Muscle of leg (tissue), 16 donors: ENCODE measurements at places on chromosomes 1 and 21.
A peak's percentile ranks its signal among the peaks of the same experiment; 100 is the strongest.

DNA sequence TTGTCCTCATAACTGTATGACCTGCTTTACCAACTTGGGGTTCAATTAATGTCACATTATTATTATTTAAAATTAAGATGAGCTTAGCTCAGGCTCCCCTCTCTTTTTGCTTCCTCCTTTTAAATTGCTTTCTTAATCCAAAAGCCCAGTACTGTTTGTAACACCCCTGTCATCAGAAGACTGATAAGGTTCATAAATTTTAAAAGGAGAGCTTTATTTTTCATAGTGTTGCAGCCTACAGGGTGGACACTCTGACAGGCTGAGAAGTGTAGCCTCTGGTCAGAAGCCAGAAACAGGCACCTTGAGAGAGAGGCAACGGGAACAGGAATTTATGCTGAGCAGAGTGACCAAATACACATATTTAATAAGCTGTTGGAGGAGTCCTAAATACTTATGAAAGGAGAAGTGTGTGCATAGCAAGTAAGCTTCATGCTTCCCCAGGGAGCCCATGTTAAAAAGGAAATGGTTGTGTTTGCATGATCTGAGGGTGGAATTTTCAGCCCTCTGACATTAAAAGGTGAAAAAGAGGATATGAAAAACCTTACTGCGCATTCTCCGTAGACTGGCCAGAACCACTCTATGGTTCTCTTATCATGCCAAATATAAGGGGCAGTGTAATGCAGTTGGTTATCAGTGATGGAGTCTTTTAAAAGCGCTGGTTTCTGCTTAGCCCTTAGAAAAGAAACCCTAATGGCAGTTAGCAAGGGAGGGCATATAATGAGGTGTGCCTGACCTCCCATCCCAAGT lies 30.5 kb upstream of the FGGY start:
- peak; percentile 85 for DNase-seq

GRCh38 chr1:206851341-206852010 lies 13.9 kb upstream of the IL20 start:
- no peak for DNase-seq

DNA sequence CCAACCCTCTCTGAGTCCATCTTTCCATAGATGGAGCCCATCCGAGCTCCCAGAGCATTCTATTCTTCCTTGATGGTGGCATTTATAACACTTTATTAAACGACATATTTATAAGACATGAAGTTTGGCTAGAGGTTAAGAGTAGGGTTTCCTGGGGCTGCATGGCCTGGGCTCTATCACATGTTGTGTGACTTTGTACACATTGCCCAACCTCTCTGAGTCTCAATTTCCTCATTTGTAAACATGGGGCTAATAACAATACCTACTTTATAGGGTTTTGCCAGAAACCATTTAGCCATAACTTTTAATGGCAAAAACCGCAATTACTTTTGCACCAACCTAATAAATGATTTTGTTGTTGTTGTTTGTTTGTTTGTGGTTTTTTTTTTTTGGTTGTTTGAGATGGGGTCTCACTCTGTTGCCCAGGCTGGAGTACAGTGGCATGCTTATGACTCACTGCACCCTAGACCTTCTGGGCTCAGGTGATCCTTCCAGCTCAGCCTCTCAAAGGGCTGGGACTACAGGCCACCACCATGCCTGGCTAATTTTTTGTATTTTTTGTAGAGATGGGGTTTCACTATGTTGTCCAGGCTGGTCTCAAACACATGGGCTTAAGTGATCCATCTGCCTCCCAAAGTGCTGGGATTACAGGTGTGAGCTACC lies 13.9 kb upstream of the ASAP3 start:
- DNase-seq, result no peak

DNA sequence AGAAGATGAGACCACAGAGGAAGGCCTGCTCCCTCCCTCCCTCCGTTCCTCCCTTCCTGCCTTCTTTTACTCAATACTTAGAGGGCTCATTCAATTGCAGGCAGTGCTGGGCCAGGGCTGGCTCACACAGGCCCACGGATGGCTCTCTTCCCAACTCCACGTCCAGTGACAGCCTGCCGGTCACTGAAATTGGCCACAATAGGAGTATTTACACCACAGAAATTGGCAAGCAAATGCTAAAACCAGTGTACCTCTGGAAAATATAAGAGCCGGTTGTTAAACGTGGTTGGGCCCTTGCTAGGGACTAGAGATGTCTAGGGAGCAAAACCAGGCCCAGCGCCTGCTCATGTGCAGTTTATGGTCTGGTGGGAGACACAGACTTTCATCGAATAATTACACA lies 72.4 kb upstream of the TMEM51 start:
- DNase-seq, result peak; percentile 96

DNA sequence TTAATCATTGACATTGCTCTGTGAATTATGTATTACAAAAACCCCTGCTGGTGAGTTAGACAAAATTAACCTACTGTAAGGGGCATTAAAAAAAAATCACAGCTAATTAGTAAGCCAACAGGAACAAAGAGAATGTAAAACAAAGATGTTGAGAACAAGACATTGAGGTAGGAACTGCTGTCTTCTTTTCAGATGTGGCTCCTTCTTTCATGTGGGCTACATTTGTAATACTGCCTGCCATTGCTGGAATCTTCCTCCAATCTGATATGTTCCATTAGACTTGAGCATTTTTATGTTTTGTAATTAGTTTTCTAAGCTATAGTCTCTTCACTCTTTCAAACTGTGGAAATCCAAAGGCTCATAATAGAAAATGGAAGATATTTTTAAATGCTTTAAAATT lies 353.0 kb downstream of the ADGRL2 start:
- no peak for DNase-seq

DNA sequence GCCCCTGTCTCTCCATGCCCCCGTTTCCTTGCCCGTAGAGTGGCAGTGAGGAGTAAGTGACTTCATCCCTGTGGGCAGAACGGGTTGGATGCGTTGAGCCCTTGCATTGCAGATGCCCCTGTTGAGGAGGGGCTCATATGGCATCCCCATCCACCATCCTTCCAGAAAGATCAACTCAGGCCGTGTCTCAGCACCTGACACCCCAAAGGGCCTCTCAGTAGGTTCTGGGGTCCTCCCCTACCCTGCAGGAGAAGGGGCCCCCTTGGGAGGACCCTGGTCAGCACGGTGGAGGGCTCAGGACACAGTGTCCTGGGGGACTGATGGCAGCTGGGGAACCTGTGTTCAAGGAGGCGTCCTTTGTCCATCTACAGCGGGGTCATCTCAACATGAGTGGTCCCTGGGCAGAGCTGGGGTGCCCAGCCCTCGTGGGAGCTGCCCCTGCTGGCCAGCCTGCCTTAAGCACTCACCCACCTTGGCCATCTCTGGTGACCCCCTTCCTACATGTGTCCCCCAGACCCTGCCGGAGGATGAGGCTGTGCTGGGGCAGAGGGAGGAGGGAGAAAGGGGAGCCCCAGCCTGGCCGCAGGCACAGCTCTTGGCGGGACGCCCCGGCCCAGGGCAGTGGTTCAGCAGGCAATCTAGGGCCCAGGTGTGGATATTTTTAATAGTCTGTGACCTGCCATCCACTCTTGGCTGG lies 48.2 kb upstream of the ACTRT2 start:
- DNase-seq, result no peak

- DNase-seq, result no peak
Observed at GRCh38 chr1:202227997-202228401, 34.4 kb downstream of the LGR6 start.

DNA sequence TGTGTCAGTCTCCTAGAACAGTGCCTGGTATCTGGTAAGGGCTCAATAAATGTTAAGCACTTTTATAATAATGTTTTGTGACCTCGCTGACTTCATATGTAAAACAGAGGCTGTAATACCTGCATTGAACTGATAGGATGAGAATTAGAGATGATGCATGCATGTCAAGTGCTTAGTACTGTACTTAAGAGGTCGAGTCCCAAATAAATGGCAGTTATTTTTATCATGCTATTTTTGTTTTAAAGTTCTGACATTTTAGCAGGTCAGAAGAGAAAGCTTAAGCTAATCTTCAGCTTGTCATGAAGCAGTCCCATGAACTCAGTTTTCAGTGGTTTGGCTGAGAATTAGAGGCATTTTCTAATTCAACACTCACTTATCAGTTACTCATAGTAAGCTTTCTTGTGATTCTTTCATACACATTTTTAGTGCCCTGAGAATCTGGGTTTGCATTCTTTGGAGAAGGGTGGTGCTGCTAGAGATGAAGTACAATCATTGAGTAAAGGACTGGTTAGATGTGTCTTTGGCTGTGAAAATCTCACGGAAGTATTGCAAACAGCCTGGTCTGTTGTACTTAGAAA lies 75.7 kb upstream of the RAVER2 start:
- no peak for DNase-seq

DNA sequence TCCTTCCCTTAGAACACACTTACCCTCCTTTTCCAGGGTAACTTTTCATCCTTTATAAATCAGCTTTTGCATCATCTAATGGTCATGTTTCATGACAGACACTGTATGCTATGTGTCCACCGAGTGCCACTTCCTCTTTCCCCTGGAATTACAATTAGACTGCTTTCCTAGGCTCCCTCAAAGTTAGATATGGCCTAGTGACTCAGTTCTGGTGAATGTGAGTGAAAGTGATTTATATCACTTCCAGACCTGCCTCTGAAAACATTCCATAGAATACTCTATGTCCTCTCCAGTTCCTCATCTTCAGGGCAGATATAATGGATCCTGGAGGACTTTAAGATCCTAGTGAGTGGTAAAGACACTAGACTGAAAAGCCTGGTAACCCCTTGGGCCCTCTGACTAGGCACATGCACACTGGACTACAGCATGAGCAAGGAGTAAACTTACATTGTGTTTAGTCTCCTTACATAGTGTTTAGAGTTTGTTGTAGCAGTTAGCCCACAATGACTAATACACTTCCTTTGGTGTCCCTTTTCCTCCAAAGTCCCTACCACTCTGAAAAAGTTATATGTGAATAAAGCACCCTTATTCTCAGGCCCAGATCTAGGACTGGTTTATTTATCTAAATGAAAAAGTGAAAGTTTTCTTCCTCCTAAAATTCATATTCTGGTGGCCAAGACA lies 59.3 kb downstream of the GPR88 start:
- DNase-seq, result no peak

DNA sequence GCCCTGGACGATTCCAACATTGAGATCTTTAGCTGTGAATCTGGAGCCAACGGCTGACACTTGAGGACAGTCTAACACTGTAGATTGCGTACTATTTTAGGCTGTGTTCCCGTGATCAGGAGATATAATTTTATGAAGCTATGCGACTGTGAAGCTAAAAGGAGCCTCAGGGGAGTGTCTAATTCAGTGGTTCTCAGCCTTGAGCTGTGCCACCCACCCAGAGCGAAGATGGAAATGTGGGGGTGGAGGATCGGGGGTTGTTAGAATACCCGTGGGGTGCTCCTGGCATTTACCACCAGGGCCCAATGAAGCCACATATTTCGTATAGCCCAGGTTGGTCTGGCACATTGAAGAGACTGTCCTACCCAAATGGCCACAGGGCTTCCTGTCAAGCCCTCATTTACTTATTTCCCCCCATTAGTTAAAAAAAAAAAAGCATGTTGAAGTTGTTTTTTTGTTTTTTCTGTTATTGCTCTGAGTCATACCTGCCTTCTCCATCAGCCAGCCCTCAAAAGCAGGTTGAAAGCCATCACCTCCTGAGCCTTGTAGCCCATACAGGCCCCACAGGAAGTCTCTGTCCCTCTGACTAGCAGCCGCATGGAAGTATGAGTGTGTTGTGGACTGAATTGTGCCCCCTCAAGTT lies 141.7 kb downstream of the GALNT2 start:
- peak; percentile 57 for DNase-seq

DNA sequence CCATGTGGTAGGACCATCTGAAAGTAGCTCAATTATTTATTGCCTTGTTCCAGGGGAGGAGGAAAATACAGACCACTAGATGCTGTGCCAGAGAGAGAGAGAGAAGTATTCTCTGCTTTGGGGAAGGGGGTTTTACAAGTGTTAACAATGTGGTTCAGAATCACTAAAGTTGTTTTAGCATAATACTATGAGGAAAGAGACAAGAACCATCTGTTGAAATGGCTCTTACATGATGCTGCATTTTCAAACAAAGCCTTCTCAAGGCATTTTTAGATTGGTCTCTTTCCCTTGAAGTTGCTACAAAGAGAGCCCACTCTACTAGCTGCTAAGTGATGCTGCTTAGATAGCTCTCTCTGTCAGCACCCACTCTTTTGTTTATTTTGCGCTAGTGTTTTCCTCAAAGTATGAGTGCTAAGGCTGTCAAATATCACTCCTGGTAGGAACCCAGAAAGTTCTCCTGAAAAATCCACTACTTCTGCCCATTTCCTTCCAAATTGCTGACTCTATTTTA lies 255.1 kb downstream of the NFIA start:
- peak; percentile 31 for DNase-seq
